HFFc6 (cell line): ENCODE measurements at places on chromosomes 13 and 19. TPM values are rescaled to one million over a fixed set of nuclear protein-coding genes. Genes with fewer than 3 reads are reported as not detected.

The CD37 gene
- total RNA-seq = not detected in 3 replicates

The IGFL4 gene
- total RNA-seq = not detected in 3 replicates

The WASF3 gene
- 32.2 to 36.1 TPM (median 32.9 TPM) in 3 replicates for total RNA-seq

The ZNF470 gene
- total RNA-seq = 2.6 to 3.3 TPM (median 3.0 TPM) in 3 replicates

The SKA3 gene
- 10.4 and 21.5 TPM in 2 replicates for total RNA-seq

The FCAR gene
- not detected in 3 replicates for total RNA-seq

The FAAP24 gene
- total RNA-seq = 1.7 to 3.9 TPM (median 2.6 TPM) in 3 replicates

The NLRP11 gene
- total RNA-seq = 0.12 TPM in 1 of 3 replicates, not detected in the others

The ZNF573 gene
- 6.3 and 8.8 TPM in 2 replicates for total RNA-seq

The ZNF699 gene
- total RNA-seq = 5.4 to 7.3 TPM (median 6.7 TPM) in 3 replicates

The KMT5C gene
- 4.3 to 5.6 TPM (median 5.3 TPM) in 3 replicates for total RNA-seq

The PROZ gene
- total RNA-seq = not detected in 3 replicates

The NLRP5 gene
- not detected in 3 replicates for total RNA-seq

The ZNF154 gene
- total RNA-seq = 0.05 to 0.11 TPM (median 0.09 TPM) in 3 replicates

The SIAH3 gene
- total RNA-seq = not detected in 3 replicates

The CCL25 gene
- total RNA-seq = not detected in 2 replicates
